ENCODE measurements at places on chromosomes 11 and 22.

DNA sequence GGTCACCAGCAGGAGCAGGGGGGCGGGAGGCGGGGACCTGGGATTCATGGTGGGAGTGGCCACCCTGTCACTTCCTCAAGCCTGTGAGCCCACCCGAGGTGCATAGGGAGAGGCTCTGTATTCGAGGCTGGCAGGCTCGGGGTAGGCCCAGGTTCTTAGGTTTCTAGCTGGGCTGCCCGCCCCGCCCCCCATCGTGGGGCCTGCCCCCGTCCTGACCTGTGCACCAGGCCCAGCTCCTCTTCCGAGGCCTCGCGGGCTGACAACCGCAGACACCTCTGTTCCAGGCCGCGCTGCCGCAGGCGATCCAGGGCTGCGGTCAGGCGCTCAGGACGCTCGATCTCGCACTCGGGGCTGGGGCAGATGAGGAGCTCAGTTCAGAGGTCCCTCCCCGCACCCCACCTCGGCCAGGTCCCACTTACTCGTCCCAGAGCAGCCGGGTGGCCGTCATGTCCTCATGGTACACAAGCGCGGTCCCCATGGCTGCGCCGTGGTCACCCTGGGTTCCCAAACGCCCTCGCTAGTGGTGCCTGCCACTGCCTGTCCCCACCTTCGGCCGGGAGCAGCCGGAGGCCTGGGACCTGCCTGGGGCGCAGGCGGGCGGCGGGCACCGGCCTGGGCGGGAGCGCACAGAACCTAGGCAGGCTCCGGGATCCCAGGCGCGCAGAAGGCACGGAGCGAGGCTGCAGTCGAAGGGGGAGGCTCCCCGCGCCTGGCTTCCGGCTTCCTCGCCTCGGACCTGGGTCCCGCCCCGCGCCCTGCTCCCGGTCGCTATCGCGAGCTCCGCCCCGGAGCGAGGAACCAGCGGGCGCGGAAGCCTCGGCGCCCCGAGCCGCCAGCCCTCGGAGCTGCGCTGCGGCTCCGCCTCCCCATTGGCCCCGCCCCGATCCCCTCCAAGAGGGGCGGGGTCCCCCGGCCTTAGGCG lies at the start of gene HDAC10:
Gene HDAC10 (minus strand): TSS at position 711 of the 922 bp plus-strand sequence. CDS start 233 bp downstream, at position 478.
- peak; percentile 65 for DNase-seq

- DNase-seq = no peak
These were observed 46.3 kb upstream of the PAMR1 start for GRCh38 chr11:35571696-35572095.

- DNase-seq = no peak
These were observed 60.4 kb upstream of the HSPA8 start for GRCh38 chr11:123122341-123122740.

DNA sequence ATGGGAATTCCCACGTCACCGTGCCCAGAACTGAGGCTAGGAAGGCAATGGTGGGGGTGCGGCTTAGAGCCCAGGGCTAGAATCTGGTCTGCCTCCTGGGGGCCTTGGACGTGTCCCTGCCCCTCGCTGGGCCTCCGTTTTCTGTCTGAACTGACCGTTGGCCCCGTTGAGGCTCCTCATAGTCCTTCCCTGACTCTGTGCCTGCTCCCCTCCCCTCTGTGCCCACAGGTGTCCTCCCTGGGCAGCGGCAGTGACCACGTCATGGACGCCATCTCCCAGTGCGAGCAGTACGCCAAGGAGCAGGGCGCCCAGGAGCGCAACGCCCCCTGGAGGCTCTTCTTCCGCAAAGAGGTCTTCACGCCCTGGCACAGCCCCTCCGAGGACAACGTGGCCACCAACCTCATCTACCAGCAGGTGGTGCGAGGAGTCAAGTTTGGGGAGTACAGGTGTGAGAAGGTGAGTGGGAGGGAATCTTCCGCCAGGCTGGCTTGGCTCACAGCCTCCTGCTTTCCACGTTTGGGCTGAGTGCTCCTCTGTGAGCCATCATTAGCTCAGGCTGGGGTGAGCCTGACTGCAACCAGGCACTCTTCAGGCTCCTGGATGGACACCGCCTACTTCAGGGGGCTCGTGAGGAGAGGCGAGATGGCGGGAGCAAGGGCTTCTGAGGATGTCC lies 63.9 kb downstream of the MYO7A start:
- DNase-seq = peak; percentile 81

DNA sequence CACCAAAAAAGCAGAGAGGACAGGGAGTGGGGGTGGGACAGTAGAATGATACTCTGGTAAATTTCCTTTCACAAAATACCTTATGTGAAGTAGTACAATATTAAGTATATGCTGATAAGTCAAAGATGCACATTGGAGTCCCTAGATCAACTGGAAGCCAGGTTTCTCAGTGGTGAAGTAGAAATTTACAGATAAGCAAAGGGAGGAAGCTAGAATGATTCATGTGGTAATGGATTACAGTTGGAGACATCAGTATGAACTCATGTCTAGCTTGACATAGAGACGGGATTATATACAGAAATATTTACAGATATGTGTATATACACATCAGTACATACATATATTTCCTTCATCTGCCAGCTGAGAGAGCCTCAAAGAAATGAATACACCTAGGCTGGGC lies 21.5 kb downstream of the PLEKHB1 start:
- no peak for DNase-seq

DNA sequence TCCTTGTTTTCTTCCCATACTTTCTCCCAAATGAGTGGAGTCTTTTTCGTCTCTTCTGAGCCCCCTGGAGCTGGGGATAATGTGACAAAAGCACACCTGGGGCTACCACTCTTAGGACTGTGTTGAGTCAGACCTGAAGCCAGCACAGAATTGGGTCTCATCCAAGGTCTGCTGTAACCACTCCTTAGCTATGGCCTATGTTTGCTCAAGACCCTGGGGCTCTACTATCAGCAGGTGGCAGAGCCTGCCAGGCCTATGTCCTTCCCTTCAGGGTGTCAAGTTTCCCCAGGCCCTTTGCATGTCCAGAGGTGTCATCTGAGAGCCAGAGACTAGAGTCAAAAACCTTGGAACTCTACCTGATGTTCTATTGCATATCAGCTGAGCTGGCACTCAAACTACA lies 335.7 kb downstream of the DDX10 start:
- DNase-seq = no peak

DNA sequence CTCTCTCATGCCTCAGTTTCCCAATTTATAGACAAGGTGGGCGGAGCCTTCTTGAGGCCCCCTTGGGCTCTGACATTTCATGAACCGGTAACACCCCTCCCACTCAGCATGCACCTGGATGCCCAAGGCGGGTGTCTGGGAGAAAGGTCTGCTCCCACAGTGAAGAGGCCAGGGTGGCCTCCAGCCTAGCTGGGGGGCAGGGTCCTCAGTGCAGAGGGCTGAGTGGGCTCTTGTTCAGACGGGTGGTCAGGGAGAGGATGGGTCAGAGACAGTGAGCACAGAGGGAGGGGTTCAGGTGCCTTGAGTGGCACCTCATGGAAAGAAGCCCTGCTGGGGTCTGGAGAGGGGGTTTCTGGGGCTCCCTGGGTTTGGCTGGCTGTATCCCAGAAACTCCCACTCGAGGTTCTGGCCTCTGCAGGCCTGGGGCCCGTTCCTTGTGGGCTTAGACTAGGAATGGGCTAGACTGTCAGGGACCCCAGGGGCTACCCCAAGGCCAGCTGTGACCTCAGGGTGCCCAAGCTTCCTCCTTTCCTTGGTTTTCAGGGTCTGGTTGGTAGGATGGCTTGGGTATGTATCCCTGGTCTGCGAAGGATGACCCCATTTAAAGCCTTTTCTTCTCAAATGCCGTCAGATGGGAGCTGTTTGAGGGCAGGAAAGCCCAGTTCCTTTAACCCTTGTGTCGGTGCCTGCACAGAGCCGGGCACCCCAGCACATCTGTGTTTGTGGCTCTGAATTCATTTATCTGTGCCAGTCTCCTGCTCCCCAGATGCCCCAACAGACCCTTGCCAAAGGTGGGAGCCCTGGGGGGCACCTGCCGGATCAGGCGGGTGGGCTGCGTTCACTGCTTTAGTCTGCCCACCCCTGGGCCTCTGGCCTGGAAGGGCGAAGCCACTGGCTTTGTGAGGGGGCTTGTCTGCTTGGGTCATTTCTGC lies 1.2 kb downstream of the SYNGR1 start:
- DNase-seq = no peak

GRCh38 chr11:131499199-131499598 lies 128.8 kb downstream of the NTM start:
- no peak for DNase-seq

- DNase-seq = no peak
These were observed 75.7 kb downstream of the JRKL start for GRCh38 chr11:96465512-96465911.

DNA sequence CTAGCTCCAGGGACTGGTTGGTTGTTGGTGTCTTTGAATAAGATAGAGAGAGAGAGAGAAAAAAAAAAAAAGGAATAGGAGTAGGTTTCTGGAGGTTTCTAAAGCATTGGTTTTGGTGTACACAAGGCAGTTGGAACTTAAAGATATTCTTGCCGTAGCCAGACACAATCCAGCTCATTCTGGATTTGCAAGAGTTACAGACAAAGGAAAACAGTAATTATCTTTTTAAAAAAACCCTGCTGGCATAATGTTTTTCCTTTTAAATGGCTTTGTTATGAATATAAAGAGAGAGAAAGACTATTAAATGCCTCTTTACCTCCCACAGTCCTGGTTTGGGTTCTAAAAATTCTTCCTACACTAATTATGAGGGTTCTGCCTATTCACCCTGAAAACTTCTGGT lies 120.4 kb upstream of the RAG2 start:
- no peak for DNase-seq

GRCh38 chr11:65488273-65489034 lies 10.4 kb upstream of the MALAT1 start:
- DNase-seq = no peak

- DNase-seq = no peak
These were observed 71.8 kb upstream of the TP53I11 start for GRCh38 chr11:45022294-45023064.

DNA sequence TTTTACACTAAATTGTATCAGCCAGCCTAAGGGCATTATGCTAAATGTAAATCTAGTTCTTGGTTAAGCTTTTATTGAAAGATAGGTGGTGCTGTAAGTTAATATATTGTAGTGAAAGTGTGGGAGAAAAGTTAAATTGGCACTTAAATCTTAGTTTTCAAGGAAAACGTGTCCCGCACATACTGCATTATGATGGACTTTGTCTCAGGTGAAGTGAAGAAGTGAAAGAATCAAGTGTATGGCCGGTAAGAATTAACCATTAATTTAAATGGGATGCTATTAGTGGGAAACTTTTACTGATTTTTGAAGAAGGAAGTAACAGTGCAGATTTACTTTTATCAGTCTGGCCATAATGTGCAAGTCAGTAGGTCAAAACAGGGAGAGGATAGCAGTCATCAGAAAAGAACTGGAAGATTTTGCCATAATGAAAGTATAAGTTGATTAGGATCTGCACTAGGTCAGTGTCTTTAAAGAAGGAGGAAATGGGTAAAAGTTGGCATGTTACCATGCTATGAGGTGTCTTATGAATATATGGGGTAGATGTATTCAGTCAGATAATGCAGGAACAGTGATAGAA lies 81.6 kb downstream of the PDHX start:
- DNase-seq = no peak

DNA sequence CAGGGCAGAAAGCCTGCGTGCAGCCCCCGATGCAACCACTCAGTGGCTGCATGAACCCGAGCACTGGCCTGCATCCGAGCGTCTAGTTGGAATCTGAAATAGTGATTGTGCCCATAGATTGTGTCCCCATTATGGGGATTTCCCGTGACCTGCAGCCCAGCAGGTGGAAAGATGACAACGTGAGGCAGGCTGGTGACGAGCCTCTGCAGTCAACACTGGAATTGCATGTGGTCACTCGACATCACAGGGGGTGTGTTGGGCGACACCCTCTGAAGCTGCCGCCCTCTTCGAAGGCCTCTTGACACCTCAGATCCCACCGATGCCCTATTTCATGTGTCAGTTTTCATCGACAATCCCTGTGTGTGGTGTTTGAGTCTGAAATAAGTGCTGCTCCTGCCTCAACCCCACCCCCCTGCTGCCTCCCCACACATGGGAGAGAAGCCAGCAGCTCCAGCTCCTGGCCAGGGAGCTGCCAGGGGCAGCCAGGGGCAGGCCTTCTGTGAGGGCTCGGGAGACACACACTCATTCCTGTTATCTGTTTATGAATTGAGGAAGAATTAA lies 172.0 kb upstream of the B3GAT1 start:
- DNase-seq = no peak

GRCh38 chr11:124644426-124645280 lies 22.0 kb downstream of the TBRG1 start:
- no peak for DNase-seq

GRCh38 chr11:47506795-47507562 lies 46.0 kb downstream of the CELF1 start:
- no peak for DNase-seq

DNA sequence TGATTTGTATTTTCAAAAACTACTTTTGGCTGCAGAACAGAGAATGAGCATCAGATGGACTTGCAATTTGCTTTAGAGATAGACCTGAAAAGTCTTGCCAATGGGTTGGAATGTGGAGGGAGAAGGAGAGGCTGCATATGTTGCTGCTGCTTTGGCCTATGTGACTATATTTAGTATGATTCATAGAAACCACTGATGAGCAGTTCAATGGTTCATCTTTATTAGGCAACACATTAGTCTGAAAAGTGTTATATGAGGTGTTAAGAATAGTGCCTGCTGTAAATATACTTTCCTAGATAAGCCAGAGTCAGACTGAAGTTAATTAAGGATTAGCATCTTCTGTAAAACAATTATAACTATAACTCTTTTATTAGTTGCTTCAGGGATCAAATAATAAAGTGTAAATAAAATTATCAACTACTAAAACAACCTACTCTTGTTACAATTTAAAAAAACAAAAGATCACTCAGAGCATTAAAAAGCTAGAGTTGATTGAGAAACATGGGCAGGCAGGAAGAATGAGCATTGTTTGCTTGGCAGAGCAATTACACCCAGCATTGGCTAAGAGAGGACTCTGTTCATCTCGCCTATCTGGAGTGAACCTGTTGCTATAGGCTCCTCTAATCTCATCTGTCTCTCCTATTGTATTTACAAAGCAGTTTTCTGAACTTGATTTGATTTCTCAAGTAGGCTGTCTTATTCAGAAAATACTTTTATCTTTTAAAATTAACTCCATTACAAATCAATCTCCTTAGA lies 36.3 kb downstream of the HORMAD2 start:
- DNase-seq = no peak

DNA sequence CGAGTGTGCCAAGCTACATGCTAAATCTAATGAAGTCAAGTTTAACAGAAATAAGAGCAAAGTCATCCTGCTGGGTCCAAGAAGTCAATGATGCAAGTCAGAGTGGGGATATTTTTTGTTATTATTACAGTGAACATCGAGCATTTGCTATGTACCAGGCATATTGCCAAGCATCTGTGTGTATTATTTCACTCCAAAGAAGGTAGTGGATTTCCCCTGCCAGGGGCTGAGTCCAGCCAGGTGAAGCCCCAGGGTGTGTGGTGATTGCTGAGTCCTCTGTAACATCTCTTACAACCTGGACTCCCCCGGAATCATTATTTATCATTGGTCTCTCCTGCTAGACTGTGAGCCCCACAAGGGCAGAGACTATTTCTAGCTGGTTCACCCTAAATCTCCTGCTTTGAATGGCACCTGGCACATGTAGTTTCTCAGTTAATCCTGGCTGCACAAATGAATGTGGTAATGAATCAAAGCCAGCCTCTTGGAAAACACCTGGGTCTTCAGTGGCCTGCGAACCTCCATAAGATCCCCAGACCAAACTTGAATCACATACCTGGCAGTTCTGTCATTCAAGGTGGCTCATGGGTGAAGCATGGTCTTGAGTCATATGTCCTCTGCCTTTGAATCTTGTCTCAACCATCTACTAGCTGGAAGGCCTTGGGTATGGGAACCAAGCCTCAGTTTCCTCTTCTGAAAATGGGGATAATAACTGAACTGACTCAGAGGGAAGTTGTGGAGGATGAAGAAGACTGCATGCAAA lies 549.2 kb downstream of the MIAT start:
- DNase-seq = no peak
